Testis (tissue), 5 donors: ENCODE measurements at places on chromosomes 6 and 20.

- peak; percentile 29 for DNase-seq
Observed at GRCh38 chr20:1489764-1490436, 1.3 kb downstream of the SIRPB2 start.

DNA sequence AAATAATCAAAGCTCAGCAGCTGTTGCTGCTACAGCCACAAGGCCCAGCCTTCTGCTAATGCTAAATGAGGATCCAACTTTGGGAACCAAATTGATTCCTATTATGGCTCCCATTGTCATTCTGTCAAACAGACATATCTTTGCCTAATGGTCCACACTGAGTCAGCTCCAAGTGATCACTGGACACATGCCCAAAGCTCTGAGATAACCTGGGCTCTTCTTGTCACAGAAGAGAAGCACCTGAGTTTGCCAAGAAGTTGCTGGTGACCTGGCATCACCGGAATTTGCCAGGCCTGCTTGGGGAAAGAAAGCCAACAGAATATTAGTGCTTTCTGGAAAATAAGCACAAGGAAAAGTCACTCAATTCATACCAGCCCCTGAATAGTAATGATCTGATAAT lies 5.8 kb downstream of the TNFRSF21 start:
- DNase-seq = no peak

DNA sequence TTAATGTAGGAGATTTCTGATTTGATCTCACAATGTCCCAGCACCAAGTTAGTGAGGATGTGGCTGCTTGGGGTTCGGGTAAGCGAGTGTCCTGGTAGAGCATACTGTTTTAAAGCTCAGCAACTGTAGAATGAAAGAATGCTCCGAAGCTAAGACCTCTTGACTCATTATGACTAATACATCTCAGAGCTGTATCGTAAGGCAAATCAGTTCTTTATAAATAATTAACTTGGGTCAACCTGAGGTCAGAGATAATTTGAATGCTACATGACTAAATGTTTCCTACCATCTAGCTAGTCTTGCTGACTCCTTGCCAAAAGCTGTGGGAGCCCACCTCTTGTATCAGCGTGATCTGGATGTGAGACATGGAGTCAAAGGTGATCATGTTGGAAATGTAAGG lies 128.8 kb upstream of the PDE7B start:
- DNase-seq = no peak

DNA sequence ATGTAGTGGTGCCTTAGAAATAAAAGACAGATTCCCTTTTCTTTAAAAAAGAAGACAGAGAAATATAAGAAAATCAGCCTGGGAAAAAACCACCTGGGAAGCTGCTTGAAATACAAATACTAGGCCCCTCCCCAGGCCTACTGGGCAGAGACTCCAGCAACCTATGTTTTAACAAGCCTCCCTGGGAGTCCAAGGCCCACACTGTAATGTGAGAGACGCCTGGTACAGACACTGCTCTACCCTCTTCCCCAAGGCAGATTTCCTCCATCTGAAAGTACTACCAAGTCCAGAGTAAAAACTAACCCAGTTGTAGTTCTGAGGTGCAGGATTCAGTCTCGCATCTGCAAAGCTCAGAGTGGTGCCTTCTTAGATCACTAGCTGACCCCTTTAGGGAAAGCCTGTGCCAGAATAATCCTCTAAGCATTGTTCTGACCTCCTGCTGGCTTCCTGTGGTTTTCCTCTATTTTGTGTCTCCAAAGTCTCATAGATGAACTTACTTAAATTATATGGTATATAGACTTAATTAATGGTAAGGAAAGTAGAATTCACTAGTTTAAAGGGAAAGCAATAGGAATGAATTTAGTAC lies 270.2 kb upstream of the SLC35B3 start:
- DNase-seq = no peak

DNA sequence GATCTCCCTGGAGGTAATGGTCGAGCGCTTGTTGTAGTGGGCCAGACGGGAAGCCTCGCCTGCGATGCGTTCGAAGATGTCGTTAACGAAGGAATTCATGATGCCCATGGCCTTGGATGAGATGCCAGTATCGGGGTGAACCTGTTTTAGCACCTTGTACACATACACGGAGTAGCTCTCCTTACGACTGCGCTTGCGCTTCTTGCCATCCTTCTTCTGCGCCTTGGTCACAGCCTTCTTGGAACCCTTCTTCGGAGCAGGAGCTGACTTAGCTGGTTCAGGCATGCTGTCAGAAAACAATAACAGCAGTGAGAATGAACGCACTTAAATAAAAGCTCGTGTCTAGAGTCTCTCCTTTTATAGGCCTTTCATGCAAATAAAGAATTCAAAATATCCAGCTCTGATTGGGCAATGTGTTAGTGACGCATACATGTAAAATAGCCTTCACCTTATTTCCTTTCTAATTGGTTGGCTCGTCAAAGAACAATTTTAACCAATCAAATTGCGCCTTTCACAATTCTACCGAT lies 129.2 kb downstream of the HFE start:
- peak; percentile 89 for DNase-seq

DNA sequence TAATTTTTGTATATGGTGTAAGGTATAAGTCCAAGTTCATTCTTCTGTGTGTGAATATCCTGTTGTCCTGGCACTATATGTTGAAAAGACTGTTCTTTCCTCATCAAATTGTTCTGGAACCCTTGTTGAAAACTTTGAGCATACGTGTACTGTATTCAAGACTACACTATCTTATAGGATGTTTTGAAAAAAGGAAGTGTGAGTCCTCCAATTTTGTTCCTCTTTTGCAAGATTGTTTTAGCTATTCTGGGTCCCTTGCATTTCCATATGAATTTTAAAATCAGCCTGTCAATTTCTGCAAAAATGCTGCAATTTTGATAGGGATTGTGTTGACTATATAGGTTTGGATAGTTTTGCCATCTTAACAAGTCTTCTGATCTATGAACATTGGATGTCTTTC lies 195.2 kb downstream of the BACH2 start:
- DNase-seq = no peak

- peak; percentile 89 for DNase-seq
Observed at GRCh38 chr6:51959744-51960383, 127.5 kb downstream of the PKHD1 start.

DNA sequence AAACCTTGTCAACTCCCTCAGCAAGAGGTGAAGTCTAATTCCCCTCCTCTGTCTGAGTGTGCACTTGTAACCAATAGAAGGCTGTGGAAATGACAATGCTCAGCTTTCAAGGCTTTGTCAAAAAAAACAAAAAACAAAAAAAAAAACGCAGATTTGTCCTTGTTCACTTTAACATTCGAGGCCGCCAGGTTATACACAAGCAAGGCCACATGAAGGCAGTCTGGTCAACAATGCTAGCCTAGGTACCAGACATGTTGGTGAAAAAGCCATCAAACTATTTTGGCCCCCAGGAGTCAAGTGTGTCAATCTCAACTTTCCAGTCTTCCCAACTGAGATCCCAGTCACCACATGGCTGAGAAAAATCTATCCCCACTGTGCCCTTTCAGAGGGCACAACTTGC lies 92.3 kb downstream of the CDK19 start:
- no peak for DNase-seq

- DNase-seq = no peak
Observed at GRCh38 chr20:18913701-18914100, 100.1 kb downstream of the SCP2D1 start.

- DNase-seq = no peak
Observed at GRCh38 chr20:37358366-37359150, 12.6 kb downstream of the SRC start.

DNA sequence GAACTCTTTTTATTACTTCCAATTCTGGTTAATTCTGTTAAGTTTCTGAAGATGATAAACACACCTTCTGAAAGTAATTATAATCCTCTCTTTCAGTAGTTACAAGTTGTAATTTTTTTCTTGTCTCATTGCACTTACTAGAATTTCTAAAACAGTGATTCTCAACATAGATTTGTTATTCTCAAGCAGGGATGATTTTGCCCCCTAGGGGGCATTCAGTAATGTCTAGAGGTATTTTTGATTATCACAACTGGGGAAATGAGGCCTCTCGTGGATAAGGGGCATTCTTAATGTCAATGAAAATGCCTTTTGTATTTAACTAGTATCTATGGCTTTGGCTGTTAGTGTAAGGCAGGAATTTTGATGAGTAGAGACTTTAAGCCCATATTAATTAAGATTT lies 39.4 kb upstream of the MAFB start:
- no peak for DNase-seq

DNA sequence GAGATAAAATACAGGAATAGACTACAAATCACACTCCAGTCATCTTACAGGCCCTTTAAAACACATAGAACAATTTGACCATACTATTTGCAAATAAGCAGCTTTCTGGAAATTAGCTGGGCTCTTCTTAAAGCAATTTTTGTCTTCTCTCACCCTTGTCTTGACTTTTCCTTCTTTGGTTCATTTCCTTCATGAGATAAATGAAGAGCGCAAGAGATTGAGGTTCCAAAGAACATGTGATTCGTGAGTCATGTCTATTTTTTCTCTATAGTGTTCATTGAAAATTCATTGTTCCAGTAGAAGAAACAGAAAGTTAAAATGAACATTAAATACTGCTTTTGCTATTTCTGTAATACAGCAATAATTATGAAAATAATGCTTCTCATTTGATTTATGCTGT lies 33.9 kb downstream of the PRDM1 start:
- no peak for DNase-seq

GRCh38 chr6:23696992-23697391 lies 429.0 kb upstream of the NRSN1 start:
- DNase-seq = no peak

DNA sequence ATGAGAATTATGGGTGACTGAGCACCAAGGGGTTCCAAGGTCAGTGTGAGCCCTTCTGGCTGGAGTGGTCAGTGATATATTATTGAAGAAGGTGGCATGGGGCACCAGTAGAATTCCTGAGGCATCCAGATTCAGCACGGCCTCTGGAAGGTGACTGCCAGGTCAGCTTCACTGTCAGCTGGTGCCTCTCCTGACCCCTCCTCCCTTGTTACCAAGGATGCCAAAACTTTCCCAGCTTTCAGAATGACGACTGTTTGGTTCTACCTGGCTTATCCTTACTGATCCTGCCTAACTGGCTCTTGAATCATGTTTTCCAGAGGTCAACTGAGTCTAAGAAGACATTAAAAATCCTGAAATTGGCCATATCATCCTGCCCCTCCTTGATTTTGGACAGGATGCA lies 189.2 kb upstream of the AGPAT4 start:
- DNase-seq = no peak

DNA sequence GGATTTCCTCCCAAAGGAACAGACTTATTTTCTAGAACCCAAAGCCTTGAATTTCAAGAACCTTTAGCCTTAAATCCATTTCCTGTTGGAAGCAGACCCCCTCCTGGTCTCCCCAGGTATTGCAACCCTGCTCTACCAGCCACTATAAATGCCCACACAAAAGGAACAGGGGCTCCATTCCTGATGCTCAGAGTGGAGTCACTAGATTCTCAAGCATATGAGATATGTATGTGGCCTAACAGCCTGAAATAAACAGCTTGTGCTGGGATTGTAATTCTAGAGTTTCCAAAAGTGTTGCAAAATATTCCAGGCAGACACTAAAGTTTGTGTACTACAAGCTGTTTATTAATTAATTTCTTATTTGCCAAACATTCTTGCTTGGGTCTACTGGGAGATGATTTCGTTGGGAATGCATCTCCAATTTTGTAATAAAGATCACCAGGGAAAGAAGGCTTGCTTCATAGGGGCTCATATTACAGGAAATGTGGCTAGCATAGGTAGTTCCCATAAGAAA lies 44.8 kb downstream of the RIPOR3 start:
- DNase-seq = no peak

DNA sequence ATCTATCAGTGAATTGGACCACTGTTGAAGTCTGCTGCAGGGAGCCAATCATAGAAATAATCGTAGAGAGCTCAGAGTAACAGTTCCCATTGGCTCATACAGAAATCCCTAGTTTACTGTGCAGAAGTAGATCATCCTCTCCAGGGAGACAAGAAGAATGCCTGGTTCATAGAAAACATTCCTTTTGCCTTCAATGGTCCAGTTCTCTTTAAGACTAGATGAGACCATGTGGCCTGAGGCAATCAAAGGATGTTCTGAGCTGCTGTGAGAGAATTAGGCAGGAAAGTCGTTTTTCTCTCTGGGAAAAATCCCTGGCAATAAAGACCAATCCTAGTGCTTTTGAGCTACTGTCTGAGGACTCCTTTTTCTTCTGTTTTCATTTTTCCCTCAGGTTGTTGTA lies 208.4 kb downstream of the CENPW start:
- no peak for DNase-seq

GRCh38 chr6:99099243-99099642 lies 151.5 kb upstream of the FBXL4 start:
- no peak for DNase-seq

DNA sequence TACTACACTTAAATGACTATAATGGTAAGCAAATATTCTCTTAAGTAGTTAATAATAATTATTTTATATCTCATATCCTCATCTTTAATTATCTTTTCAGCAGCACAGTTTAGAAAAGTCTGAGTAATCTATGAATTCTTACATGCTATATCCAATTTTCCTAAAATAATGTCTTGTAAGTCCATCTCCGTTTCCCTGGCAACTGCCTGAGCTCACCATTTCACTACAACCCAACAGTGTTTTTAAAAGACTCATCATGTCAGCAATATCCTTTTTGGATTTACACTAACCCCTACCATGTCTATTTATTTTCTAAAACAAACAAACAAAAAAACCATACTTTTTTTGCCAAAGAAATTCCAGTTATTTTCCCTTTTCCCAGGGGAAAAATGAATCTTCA lies 859.6 kb downstream of the EYS start:
- DNase-seq = no peak

DNA sequence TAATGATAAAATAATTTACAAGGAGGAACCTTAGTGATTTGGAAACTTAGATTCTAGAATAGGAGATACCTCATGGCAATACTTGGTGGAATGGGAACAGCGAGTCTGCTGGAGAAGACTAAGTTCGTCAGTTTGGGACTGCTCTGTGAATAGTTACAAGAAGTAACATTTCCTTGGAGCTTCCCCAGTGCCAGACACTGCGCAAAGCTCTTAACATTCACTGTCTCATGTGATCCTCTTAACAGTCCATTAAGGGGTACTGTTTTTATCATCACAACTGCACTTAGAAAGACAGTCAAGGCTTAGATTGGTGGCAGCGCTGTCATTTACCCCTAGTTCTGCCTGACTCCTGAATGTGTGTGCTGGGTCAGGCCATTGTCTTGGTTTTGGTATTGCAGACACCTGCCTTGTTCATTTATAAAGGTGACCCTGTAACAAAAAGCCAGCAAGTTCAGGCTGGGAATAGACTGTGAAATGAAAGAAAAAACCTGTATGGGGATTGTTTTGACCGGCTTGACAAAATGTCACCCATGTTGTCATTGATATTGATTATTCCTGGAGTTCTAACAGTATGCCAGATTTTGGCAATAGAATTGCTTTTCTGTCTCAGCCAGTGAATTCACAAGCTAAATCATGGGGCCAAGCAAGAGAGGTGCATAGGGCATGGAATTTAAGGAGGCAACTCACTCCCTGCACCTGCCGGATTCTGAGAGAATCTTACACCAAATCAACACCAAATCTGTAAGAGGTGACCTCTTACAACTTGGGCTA lies 118.4 kb downstream of the SASH1 start:
- peak; percentile 43 for DNase-seq
